ENCODE measurements at places on chromosomes 4 and X. TPM values are rescaled to one million over a fixed set of nuclear protein-coding genes. Genes with fewer than 3 reads are reported as not detected.

Gene TCEAL5
- not detected for total RNA-seq

Gene TCEANC
- 3.6 TPM for total RNA-seq

Gene MXRA5
- total RNA-seq, result 21.1 TPM

Gene OCIAD1
- 72.9 TPM for total RNA-seq

Gene POU3F4
- total RNA-seq, result not detected

Gene TLL1
- total RNA-seq, result 0.09 TPM

Gene DKK2
- total RNA-seq, result 0.09 TPM

All from smooth muscle cell of bladder (primary cell).